ENCODE measurements at places on chromosomes 3 and 15.

GRCh38 chr3:169668957-169669741, 5.6 kb upstream of the MECOM start:
- DNase-seq: peak; percentile 59

DNA sequence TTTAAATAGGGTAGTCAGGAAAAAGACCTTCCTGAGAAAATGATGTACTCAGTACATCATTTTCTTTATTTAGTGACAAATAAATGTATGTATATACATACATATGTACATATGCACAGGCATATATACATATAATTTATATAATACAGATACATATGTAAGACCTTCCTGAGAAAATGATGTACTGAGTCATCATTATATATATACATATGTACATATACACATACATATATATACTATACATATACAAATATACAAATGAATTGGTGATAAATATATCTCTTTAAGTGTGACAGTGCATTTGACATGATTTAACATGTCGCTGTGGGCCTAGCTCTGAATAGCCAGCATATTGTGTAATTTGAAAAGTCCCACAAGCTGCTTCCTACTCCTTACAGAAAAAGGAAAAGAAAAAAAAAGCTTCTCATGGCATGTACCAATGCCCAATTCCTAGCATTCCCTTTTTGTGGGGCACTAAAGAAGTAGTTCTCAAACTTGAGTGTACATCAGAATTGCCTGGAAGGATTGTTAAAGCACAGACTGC, 208.1 kb upstream of the UMPS start:
- DNase-seq: no peak

GRCh38 chr15:40046721-40047414, 7.9 kb upstream of the SRP14 start:
- no peak for DNase-seq

DNA sequence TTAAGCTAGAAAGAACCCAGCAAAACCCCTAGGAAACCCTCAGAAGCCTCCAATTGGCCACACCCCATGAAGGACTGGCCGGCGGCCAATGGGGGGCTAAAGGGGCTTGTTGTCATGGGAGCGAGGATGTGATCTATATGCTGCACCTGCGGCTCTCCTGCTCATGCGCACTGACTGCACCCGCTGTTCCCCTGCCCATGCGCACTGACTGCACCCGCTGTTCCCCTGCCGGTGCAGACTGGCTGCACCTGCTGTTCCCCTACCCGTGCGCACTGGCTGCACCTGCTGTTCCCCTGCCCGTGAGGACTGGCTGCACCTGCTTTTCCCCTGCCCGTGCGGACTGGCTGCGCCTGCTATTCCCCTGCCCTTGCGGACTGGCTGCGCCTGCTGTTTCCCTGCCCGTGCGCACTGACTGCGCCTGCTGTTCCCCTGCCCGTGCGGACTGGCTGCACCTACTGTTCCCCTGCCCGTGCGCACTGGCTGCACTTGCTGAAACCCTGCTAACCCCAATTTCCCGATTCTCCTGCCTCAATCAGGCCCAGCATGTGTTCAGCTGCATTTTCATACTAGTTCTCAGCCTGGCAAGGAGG, 16.8 kb upstream of the MCCC1 start:
- peak; percentile 100 for DNase-seq

- no peak for DNase-seq
Measured at GRCh38 chr15:37007301-37007700, 93.0 kb downstream of the MEIS2 start.

DNA sequence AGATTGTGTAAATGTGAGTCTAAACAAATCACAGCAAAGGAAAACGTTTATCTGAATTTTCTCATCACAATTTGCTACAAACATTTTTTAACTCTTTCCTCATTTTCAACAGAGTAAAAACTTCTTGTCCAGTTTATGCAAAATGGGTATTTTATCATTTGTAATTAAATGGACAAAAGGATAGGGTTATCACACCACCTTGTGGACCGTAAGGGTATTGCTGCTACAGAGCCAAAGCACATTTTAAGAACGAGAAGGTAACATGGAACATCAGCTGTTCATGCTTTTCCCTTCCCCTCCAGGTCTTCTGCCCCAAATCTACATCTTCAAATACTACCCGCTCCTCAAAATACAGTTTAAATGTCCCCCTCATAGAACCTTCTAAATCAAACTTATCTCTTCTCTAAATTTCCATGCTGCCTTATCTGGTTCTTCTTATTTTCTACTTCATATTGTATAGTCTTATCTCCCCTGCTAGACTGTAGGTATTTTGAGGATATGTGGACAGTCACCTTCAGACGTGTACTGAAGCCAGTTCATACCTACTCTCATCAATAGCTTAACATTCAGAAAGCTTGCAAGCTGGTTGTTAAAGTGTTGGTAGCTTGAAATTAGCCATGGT, 12.8 kb upstream of the SETMAR start:
- peak; percentile 12 for DNase-seq

- DNase-seq: no peak
Measured at GRCh38 chr3:195822131-195822696, 10.5 kb upstream of the MUC4 start.

DNA sequence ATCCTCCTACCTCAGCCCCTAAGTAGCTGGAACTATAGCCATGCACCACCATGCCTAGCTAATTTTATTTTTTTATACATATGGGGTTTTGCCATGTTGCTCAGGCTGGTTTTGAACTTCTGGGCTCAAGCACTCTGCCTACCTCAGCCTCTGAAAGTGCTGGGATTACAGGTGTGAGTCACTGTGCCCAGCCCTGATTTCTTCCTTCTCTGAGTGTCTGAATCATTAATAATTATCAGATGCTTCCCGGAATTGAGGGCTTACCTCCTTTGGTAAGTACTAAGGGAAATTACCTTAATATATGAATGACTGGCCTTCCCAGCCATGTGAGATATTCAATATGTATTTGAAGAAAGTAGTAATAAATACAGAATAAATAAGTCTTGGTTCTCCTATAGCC, 7.2 kb downstream of the CLPX start:
- DNase-seq: no peak

GRCh38 chr15:48936666-48937065, 27.1 kb downstream of the SHC4 start:
- DNase-seq: no peak

DNA sequence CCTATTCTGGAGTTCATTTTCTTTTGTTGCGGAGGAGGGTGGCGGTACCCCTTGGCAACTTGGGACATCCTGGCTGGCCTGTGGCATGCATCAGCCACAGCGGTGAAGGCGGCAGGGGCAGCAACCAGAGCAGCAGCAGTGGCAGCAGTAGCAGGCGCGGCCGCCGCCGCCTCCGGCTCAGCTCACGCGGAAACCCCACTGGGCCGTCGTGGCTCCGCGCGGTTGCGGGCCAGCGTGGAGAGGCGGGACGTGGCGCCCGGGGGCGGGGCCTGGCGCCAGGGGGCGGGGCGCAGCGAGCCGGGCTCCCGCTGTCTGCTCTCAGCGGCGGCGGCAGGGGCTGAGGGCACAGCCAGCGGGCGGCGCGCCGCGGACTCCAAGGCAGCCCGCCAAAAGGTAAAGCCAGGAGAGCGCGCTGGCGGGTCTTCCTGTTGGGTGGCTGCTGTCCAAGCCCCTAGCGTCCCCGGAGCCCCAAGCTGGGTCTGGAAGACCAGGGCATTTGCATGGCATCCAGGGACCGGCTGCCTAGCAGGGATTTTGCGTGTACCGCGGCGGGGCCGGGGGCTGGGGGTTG, 334.4 kb upstream of the THRB start:
- DNase-seq: no peak

DNA sequence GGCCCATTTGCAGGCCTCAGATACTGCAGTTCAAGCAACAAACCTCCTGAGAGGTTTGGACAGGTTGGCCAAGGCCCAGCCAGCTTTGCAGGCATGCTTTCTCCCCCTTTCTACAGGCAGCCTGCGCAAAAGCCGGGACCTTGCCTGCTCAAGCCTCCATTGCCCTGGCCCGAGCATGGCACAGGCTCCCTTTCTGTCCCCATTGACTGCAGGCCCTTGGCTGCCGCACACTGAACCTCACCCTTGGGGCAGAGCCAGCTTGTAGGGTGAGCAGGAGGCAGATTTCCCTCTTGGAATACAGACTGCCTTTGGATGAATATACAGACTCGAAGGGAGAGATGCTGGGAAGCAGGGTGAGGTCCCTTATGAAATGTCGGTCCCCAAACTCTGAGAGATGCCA, 461.7 kb upstream of the PROK2 start:
- no peak for DNase-seq

DNA sequence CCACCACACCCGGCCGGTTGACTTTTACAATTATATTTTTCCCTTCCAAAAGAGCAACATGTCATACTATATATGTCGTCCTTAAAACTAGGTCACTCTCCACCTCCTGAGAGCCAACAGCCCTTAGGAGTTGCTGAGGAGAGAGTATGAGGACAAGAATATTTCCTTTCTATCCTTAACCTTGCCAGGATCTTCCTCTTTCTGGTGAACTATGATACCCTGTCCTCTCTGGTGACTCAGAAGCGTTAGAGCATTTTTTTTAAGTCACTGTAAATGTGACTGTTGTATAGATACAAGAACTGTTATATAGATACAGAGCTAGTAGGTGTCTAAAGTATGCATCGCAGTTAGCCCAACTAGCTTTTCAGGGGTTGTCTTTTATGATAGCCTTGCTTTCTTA, 33.7 kb upstream of the MTHFS start:
- no peak for DNase-seq

- DNase-seq: no peak
Measured at GRCh38 chr3:166171695-166172094, 334.5 kb upstream of the BCHE start.

DNA sequence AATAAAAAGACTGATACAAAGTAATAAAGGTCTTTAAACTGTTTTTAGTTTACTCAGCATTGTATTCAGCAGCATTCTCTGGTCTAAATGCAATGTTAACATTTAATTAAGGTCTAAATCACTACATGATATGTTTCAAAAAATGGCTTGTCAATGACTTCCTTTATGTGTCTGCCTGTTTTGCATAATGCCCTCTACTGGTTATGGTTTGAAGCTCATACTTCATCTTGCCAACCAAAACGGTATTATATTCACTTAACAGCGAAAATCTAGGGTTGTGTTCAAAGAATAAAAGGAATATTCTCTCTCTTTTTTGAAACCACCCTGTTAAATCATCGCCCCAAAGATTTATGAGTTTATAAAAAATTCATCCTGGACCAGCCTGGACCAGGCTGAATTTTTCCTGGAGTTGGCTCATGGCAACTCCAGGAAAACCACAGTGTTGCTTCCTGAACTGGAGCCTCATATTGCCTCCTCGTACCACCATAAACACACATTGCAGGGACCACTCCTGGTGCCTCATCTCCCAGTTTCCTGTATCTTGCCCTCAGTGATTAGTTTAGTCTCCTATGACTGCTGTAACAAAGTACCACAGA, 6.7 kb upstream of the NCEH1 start:
- no peak for DNase-seq

- DNase-seq: no peak
Measured at GRCh38 chr3:72452745-72453144, 395.5 kb downstream of the SHQ1 start.

DNA sequence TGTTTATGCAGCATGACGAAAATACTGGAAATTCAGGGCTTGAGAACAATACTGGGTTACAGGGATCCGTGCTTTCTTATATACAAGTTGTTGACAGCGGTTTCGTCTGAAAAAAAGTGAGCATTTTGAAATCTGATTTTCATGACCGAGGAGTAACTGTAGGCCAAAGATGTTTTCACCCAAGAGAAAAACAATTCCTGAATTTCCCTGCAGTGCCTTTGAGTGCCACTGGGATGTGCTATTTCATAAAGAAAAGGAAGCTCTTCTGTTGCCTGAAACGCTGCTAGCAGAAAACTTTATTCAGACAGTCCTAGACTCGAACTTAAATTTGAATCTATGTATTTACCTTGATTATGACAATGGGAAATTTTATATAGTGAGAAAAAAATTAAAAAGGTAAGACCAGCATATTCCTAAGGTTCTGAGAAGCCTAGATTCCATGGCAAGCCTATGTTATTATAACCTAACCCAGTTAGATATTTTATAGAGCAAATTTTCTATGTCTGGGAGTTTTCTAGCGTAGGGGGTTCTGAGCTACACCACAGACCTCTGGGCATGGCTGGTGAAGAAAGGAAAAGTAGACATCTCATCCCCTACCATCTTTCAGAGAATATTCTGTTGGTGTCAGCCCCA, 30.2 kb downstream of the KCNAB1 start:
- DNase-seq: peak; percentile 33

DNA sequence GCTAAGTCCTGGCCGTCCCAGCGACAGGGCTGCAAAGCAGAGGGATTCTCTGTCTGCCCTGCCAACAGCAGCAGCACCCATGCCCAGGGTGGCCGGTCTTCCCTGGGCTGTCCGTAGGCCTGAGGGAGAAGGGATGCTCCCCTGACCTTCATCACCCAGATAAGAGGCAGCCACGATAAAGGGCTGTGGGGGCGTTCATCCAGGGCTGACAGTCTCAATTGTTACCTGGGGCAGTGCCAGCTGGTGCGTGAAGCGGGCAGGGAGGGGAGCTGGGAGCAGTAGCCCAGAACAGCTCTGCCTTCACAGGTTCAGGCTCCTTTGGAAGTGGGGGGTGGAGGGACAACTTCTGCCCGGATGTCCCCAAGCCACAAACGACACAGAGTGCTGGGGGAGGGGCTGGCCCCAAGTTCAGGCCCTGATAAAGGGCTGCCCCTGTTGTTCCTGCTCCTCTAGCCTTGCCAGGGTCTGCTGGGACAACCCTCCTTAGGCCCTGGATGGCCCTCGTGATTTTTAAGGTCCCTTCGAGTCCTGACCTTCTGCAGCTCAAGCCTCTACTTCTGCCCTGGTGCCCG, 94.7 kb downstream of the RAB11A start:
- DNase-seq: no peak

GRCh38 chr3:186094696-186095425, 14.0 kb downstream of the ETV5 start:
- no peak for DNase-seq

DNA sequence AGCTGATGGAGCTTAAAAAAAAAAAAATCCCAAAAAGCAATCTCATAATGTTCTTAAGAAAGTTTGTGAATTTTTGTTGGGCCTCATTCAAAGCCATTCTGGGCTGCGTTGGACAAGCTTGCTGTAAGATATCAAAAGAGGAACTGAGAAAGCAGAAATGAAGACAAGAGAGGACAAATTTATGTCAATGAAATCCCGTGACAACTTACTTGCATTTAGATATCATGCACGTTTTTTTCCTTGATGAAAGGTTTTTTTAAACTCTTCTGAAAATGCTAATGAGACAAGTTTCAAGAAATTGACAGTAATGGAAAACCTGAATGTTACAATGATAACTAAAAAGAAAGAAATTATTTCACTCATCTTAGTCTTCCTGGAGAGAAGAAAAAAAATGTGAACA, 662.9 kb downstream of the SQOR start:
- no peak for DNase-seq

- DNase-seq: no peak
Measured at GRCh38 chr3:156727519-156728205, 53.3 kb downstream of the TIPARP start.

- DNase-seq: no peak
Measured at GRCh38 chr15:75314552-75315290, 21.1 kb upstream of the COMMD4 start.

- no peak for DNase-seq
Measured at GRCh38 chr3:30778933-30779332, 115.5 kb downstream of the GADL1 start.

DNA sequence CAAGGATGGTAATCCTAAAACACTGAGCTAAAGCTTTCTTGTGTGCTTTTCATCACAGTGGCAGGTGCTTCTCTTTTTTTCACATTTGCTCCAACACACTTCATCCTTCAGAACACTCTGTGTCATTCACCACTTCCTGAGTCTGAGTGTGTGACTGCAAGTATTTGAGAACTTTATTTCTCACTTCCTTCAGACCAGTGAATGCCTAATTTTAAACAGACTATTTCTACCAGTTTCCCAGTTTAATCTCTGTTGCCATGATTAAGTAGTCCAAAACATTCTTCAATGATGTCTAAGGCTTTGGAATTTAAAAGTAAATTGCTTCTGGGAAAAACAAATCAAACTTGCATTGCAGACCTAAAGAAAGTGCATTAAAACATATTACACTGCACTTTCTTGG, 541.2 kb downstream of the RBMS3 start:
- no peak for DNase-seq

Data from NCI-H1417 treated with DMSO at 0.1 percent for 48 hours (cell line).